LHCN-M2 (cell line): ENCODE measurements at places on chromosomes 12 and 14.

GRCh38 chr12:1741154-1741949 is 50.5 kb downstream of the ADIPOR2 start:
- DNase-seq = no peak

GRCh38 chr12:14883686-14884085 is 2.0 kb downstream of the MGP start:
- no peak for DNase-seq

DNA sequence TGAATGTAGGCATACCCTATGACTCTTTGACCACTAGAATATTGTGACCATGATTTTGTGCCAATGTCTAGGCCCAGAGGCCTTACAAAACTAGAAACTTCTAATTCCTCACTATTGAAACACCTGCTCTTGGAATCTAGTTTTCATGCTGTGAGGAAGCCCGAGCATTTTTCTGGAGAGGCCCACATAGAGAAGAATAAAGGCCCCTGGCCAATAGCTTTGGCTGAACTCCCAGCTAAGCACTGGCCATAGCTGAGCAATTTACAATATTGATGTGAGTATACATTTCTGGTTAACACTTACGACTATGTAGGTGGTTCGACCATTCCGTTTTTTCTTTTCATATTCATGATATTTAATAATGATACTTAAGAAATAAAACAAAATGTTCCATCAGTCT is 190.3 kb downstream of the KCNH5 start:
- DNase-seq = no peak

DNA sequence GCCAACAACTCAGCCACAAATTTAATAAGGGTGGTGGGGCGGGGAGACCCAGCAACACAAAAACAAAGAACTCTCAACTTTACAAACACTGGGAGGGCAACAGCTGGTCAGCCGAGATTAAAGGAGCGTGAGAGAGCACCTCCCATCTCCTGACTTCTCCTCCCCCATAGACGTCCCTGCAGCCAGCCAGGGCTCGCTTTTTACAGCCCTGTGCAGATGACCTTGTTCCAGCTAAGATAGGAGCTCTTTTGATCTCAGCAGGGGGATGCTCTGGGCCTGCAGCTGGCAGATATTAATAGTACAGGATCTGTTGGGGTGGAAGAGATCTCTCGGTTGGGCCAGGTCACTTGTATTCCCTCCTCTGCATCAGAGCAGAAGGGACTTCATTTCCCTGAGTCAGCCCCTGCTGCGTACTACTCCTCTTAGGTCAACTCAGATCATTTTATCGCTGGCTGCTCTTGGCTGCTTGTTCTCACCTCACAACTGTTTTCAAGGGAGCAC is 475.8 kb downstream of the RAD51B start:
- no peak for DNase-seq

DNA sequence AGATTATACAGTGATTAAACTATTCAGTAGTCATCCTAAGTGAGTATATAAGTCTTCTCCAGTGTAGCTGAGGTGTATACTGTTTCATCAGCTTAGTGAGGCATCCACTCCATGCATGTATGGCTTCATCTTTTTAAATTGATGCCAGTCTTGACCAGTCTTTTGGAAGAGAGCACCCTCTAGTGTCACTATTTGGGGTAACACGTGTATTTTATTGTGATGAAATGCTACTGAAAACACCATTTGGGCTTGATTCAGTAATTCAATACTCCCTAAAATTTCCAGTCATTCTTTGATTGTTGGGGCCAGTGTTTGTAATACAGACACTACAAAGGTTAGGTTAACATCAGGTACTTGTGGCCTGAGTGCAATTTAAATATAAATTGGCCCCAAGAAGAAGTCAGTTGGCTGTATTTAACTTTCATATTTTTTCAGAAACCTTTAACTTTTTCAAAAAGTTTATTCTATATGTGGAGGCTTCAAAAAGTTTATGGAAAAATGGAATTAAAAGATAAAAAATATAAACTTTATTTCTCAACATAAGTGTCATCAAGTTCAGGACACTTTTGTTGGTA is 35.3 kb downstream of the MIPOL1 start:
- DNase-seq = peak; percentile 69

DNA sequence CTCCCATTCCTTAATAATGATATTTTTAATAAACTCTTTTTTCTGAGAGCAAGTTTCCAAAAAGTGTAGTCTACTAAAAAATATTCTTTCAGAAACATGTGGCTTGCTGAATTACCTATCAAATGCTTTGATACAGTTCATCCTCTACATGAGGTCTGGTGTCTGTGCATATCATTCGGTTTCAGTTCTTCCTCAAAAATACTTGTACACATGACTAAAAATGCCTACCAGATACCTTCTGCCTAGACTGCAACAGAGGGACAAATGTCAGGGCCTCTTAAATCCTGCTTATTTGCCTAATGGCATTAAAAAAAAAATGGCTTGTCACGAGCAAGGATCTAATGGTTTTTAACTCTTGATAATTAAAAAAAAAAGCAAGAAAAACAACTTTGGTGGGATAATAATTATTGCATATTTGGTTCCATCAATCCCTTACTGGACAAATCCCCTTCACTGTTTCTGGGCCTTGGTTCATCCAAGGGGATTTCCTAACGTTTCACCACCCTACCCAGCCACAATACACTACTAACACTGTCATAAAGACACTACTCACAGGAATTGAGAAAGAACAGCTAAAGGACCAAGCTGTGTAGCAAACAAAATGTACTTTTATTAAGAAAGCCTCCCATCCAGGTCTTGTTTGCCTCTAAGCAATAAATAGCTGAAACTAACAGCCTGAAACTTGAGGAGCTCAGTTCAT is 45.7 kb downstream of the PARP11 start:
- DNase-seq = no peak

GRCh38 chr14:88563845-88564244 is 1.0 kb downstream of the ZC3H14 start:
- DNase-seq = no peak

GRCh38 chr12:131740626-131741025 is 29.7 kb downstream of the SFSWAP start:
- DNase-seq = no peak

GRCh38 chr12:89368391-89368790 is 16.1 kb upstream of the DUSP6 start:
- no peak for DNase-seq

GRCh38 chr14:99230208-99231151 is 41.5 kb downstream of the BCL11B start:
- no peak for DNase-seq
